Spleen (tissue), 13 donors: ENCODE measurements at places on chromosomes 3 and 15.

- no peak for DNase-seq
Observed at GRCh38 chr15:55319537-55320237, 665 bp downstream of the PIGB start.

DNA sequence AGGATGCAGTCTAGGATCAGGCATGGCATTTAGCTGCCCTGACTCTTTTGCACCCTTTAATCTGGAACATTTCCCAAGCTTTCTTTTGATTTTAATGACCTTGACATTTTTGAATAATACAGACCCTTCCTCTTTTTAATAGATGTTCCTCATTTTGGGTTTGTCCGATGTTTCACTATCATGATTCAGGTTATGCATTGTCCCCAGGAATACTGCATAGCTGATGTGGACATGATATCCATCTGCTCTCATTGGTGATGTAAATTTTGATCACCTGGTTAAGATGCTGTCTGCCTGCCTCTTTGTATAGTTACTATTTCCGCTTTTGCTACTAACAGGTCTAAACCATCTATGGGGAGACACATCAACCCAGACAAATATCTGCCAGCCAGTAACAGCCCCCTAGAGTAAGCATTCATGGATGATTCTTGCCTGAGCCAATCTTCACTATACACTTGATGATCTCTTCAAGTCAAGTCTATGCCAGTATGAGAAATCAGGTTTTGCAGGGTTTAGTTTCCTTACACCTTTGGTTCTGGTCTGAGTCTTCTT, 50.6 kb upstream of the ULK4 start:
- no peak for DNase-seq

GRCh38 chr3:101807888-101808287, 28.9 kb downstream of the NXPE3 start:
- DNase-seq = no peak

DNA sequence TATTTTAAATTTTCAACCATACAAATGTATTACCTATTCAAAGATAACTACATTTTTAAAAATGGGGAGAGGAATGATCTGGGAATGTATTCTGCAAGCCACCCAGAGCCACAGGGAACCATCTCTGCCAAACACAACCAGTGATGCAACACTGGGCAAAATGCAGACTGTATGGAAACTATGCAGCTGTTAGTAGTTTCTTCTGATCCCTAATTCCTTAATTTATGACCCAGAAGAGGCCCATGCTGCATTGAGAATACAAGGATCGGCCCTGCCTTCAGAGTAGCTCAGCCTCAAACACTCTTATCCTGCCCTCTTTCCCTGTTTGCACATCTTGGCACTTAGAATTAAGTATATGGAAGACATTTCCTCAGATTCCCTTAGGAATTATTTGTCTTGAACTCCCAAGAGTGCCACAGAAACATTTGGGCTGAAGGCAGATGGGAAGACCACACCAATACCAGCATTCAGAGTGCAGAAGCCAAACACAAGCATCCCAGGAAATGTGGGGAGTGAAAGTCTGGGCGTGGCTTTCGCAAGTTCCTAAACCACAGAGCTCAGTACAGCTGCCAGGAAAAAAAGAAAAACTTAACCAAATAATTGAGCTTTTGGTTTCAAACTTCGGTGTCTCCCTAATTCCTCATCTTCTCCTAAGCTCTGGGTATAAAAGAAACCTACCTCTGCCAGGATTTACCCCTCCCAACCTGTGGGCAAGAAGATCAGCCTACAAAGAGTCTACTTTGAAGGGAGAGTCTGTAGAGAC, 5.3 kb downstream of the SNUPN start:
- no peak for DNase-seq

DNA sequence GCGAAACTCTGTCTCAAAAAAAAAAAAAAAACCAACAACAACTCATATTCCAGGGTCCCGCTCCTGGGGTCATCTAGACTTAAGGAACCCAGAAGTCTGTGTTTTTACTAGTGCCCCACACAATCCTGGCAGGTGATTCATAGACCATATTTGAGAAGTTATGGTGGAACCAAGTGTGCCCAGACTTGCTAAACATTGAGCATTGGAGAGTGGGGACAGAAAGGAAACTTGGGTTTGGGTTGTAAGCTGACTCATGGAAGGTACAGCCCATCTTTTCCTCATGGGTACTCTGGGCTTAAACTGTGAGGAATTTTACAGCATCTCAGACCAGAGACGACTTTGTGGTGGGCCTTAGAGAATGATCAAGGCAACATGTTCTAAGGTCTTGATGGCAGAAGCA, 18.3 kb upstream of the IGF2BP2 start:
- no peak for DNase-seq

- DNase-seq = no peak
Observed at GRCh38 chr15:92161039-92161670, 232.5 kb upstream of the ST8SIA2 start.

GRCh38 chr3:8542190-8543135, 40.8 kb downstream of the LMCD1 start:
- DNase-seq = no peak

DNA sequence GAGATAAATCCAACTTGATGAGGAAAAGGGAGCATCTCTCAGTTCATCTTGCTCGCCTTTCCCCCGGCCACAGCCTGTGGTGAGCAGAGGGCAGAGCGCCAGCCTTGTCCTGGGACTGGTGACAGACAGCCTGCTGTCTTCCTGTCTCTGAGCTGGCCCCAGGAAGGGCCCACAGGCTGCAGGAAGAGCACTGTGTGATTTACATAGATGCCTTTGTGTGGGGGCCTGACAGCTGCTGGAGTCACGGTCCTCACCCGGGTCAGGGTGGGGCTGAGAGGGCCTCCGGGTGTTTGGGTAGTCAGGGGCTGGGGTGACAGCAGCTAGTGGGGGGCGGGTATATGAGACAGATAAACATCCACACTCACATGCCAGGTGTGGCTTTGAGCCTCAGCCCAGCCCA, 29.3 kb downstream of the PLA2G4D start:
- no peak for DNase-seq

- DNase-seq = no peak
Observed at GRCh38 chr3:130395331-130395730, 49.9 kb downstream of the COL6A5 start.

DNA sequence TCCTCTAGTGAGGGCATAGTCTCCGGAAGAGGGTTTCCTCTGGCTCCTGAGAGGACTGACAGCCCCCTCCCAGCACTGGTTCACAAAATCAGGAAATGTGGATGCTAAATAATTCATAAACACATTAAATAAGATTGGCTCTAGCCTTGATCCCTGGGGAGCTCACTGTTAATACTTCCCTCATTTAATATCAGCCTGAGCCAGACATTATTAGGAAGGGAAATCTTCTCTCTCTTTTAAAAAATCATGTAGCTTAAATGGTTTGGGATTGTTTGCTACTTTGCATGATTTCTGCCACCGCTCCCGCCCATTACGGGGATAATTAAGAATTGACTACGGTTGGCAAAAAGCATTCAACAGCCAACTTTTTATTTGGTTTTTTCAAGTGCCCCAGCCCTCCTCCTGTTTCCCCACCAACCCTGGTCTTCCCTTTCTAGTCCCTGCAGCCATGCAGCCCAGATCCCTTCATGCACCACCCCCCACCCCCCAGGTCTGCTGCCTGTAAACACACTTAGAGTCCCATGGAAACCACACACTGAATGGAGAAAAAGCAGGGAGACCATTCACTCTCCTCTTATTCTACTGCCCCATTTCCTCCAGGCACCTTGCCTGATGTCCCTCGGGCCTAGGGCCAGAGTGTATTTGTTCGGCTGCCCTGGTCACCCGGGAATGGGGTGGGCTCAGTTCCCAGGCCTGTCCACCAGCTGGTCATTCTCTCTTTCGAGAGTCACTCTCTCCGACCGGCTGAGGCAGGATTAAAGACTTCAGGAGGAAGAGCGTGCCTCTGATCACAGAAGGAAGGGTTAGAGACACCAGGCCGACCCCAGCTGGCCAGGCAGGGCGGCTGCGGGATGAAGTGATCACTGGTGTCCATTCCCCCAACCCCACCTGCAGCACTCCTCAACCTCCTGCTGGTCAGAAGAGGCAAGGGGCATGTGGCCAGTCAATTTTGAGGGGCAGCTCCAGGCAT, 45.1 kb downstream of the SEMA5B start:
- no peak for DNase-seq

DNA sequence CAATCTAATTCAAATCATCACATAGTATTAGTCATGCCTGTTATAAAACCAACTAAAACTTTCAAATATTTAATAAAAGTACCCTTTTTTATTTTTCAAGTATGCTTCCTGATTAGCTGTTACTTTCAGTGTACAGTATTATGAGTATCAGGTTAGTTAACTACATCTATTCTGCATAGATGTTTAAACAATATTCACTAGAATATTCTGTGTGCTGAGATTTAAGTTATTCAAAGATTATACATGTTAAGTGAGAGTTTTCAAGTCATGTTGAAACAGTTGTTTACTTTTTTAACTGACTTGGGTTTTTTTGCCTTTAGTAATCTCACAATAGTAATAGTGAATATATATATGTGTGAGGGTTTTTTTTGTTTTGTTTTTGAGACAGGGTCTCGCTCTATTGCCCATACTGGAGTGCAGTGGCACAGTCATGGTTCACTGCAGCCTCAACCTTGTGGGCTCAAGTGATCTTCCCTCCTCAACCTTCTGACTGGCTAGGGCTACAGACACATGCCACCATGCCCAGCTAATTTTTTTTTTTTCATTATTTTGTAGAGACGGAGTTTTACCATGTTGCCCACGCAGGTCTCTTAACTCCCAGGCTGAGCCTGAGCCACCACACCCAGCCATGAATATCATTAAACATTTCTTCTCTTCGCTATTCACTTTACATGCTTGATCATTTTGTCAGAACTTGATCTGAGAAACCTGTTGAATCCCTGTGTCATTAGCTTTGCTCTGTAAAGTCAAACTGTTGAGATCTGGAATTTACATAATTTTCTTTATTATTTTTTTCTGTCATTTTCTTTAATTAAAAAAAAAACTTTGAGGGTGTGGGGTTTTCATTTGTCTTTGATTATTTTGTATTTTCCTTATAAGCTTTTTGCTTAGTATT, 286.2 kb upstream of the UBE2E1 start:
- no peak for DNase-seq

- no peak for DNase-seq
Observed at GRCh38 chr15:56192659-56193442, 50.8 kb downstream of the RFX7 start.

DNA sequence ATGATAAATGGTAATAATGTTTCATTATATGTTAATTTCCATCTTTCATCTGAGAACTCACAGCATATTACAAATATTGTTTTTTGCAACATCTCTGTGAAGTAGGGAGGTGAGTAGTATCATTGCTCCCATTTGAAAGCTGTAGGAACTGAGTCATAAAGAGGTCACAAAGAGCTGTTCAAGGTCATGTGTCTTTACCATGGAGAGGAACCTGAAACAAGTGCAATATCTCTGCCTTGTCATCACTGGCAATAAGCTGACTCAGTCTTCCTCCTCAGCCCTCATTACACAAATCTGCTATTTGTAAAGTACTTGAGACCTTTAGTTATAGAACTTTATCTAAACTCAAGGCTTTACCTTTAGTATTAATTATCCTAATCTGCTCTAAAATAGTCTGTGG, 4.4 kb upstream of the ATP13A4 start:
- DNase-seq = no peak

DNA sequence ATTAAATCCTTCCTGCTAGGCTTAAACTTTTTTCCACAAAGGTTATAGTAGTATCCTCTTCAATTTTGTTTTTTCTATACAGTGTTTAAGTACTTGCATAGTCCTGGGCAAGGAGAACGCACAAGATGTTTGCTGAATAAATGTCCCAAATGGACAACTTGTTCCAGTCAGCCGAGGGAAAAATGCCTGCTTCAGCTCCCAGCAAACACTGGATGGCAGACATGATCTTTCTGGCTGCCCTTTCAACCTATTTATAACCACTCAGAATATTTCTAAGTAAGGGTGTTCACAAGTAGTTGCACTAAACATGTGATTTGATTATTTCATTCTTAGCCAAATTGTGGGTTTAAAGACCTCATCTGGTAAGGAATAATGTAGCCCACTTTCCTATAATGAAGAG, 29.8 kb downstream of the GNB4 start:
- DNase-seq = no peak

GRCh38 chr3:48151807-48152427, 36.3 kb downstream of the CDC25A start:
- no peak for DNase-seq

GRCh38 chr3:169641167-169641566, 22.3 kb downstream of the MECOM start:
- DNase-seq = no peak

- DNase-seq = no peak
Observed at GRCh38 chr15:30906366-30906765, 2.7 kb downstream of the FAN1 start.
